Heart right ventricle (tissue), 16 donors: ENCODE measurements at places on chromosomes 5 and 9. TPM values are rescaled to one million over a fixed set of nuclear protein-coding genes. Genes with fewer than 3 reads are reported as not detected.

Gene TMC1
- total RNA-seq = 0.23 TPM

Gene HCN1
- 0.05 TPM for total RNA-seq

Gene PCDHGA11
- total RNA-seq = 4.7 TPM

Gene IL33
- total RNA-seq = 13.2 TPM

Gene GABBR2
- total RNA-seq = 0.15 TPM

Gene HMGCS1
- total RNA-seq = 25.6 TPM

Gene APBA1
- 1.9 TPM for total RNA-seq

Gene SLC45A2
- total RNA-seq = not detected

Gene KCNV2
- not detected for total RNA-seq

Gene TRIP13
- 1.3 TPM for total RNA-seq

Gene DMRT3
- not detected for total RNA-seq

Gene RBM18
- 44.5 TPM for total RNA-seq

Gene IL5
- total RNA-seq = not detected

Gene CCNH
- total RNA-seq = 34.8 TPM

Gene SV2C
- total RNA-seq = not detected

Gene ASTN2
- total RNA-seq = 3.5 TPM

Gene SPAAR
- 5.8 TPM for total RNA-seq

Gene NCBP1
- 20.4 TPM for total RNA-seq

Gene TLE1
- 11.0 TPM for total RNA-seq

Gene PARP8
- 5.3 TPM for total RNA-seq

Gene ANXA1
- 38.0 TPM for total RNA-seq

Gene CAMLG
- total RNA-seq = 21.3 TPM

Gene PCDH1
- 17.7 TPM for total RNA-seq

Gene EDIL3
- 5.6 TPM for total RNA-seq

Gene IL4
- total RNA-seq = not detected

Gene C9orf50
- total RNA-seq = not detected

Gene IL3
- total RNA-seq = not detected

Gene ARHGEF37
- 24.3 TPM for total RNA-seq

Gene SLC1A1
- 1.4 TPM for total RNA-seq

Gene GABRA6
- total RNA-seq = not detected

Gene NAA35
- total RNA-seq = 17.7 TPM

Gene HTR1A
- not detected for total RNA-seq

Gene PCYOX1L
- total RNA-seq = 3.5 TPM

Gene LEAP2
- total RNA-seq = 0.77 TPM

Gene MEGF9
- total RNA-seq = 39.1 TPM

Gene SELENOP
- total RNA-seq = 192 TPM
